ENCODE measurements at places on chromosomes 6 and 20. TPM values are rescaled to one million over a fixed set of nuclear protein-coding genes. Genes with fewer than 3 reads are reported as not detected.

The MAN1A1 gene
- total RNA-seq, result 13.3 TPM

DNA sequence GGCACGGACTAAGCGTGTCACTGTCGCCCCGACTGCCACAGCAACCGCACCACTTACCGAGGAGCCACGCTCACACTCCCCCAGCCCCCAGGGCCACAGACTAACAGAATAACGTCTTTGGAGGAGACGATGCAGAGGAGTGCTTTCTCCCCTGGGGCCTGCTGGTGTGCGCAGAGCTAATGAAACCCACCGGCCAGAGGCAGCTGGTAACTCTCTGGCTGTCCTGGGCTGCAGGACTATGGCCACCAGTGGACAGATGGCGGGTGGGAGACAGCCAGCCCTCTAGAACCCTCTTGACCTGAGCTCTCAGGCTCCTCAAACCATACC is 228.0 kb downstream of the DLL1 start:
- no peak for DNase-seq

The MATN4 gene
- total RNA-seq, result 0.33 TPM

GRCh38 chr6:7543789-7544424 is 2.4 kb downstream of the DSP start:
- DNase-seq, result no peak
